ENCODE measurements at places on chromosomes 5 and 9. TPM values are rescaled to one million over a fixed set of nuclear protein-coding genes. Genes with fewer than 3 reads are reported as not detected.

The IFNB1 gene
- 0.17 TPM for total RNA-seq

- H3K27me3 ChIP-seq = no peaks in the 10 kb centered on the region
- no peaks in the 10 kb centered on the region for H3K36me3 ChIP-seq
- no peak for DNase-seq
These were observed 3.4 kb upstream of the OGN start for GRCh38 chr9:92407818-92408217.

- no peak overlapping the region for H3K4me3 ChIP-seq
- H3K27me3 ChIP-seq = no peaks in the 10 kb centered on the region
- no peak for DNase-seq
- H3K36me3 ChIP-seq = no peaks in the 10 kb centered on the region
- H3K27ac ChIP-seq = no peak overlapping the region
- H3K4me1 ChIP-seq = no peaks in the 10 kb centered on the region
These were observed 47.5 kb downstream of the FAM114A2 start for GRCh38 chr5:153991168-153991567.

- no peaks in the 10 kb centered on the region for H3K27me3 ChIP-seq
- H3K36me3 ChIP-seq = no peaks in the 10 kb centered on the region
- H3K4me3 ChIP-seq = no peak overlapping the region
- peak; percentile 37 for DNase-seq
- no peaks in the 10 kb centered on the region for H3K4me1 ChIP-seq
These were observed 34.8 kb downstream of the LSM11 start for GRCh38 chr5:157778121-157778805.

DNA sequence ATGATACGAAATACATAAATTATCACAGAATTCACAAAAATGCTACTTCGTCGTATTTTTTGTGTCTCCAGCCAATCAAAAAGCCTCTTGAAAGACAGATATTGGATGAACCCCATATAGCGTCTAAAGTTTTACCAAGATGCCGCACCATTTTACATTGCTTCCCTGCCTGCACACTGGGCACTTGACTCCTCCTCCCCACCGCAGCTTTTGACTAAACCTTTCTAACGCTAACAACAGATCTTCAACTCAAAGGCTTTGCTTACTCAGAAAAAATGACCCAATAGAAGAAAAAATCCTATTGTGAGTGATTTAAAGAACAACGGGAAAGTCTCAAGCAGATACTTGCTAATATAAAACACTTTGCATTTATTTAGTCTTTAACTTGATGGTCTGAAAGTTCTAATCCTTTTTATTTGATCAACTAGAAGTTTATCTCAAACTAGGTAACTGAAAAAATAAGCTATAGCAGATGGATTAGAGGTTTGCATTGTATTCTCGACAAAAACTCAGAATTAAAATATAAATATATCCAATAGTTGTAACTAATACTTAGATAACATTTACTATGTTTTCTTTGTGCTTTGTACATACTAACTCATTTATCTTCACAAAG lies 609.1 kb upstream of the DMAC1 start:
- no peaks in the 10 kb centered on the region for H3K27me3 ChIP-seq
- DNase-seq = no peak
- no peak overlapping the region for H3K4me3 ChIP-seq
- H3K27ac ChIP-seq = no peak overlapping the region
- no peaks in the 10 kb centered on the region for H3K36me3 ChIP-seq

The ANKRD20A1 gene
- total RNA-seq = under 0.01 TPM

GRCh38 chr9:115596021-115596745 lies 478.2 kb upstream of the TNC start:
- peaks cover 25% of the 10 kb centered on the region for H3K4me1 ChIP-seq
- H3K4me3 ChIP-seq = no peak overlapping the region
- H3K27me3 ChIP-seq = no peaks in the 10 kb centered on the region

DNA sequence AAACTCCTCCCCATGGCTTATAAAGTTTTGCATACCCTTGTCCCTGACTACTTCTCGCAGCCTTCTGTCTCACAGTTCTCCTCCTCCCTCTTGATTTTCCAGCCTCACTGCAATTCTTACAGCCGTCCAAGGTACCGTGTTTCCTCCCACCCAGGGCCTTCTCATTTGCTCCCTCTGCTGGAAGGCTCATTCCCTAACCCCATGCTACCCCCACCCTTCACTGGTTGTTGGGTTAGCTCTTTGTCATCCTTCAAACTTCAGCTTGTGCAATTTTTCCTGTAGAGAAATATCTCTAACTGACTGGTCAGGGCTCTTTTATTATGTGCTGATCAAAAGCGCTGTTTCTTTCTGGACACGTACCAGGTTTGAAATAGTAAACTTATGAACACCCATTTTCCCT lies 329.2 kb downstream of the EBF1 start:
- no peaks in the 10 kb centered on the region for H3K27me3 ChIP-seq
- no peaks in the 10 kb centered on the region for H3K36me3 ChIP-seq
- no peak overlapping the region for H3K27ac ChIP-seq
- peaks cover 3% of the 10 kb centered on the region for H3K4me1 ChIP-seq

The DBH gene
- not detected for total RNA-seq

DNA sequence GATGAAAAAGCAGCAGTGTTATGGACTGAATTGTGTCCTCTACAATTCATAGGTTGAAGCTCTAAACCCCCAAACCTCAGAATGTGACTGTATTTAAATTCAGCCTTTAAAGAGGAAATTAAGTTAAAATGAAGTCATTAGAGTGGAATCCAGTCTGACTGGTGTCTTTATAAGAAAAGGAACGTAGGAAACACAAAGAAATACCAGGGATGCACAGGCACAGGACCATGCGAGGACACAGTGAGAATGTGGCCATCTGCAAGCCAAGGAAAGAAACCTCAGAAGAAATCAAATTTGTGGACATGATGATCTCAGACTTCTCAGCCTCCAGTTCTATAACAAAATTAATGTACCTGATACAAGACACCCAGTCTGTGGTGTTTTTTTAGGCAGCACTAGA lies 971.2 kb upstream of the CDH9 start:
- H3K4me3 ChIP-seq = no peak overlapping the region
- H3K36me3 ChIP-seq = no peaks in the 10 kb centered on the region
- DNase-seq = peak; percentile 7
- H3K4me1 ChIP-seq = no peaks in the 10 kb centered on the region

- DNase-seq = no peak
- peaks cover 6% of the 10 kb centered on the region for H3K4me1 ChIP-seq
- H3K27ac ChIP-seq = no peak overlapping the region
- H3K27me3 ChIP-seq = no peaks in the 10 kb centered on the region
- H3K36me3 ChIP-seq = no peaks in the 10 kb centered on the region
- no peak overlapping the region for H3K4me3 ChIP-seq
These were observed 2.8 kb upstream of the ADAMTS12 start for GRCh38 chr5:33894566-33894965.

The PCDHGA5 gene
- 2.6 TPM for total RNA-seq

The PDE6A gene
- under 0.01 TPM for total RNA-seq

The PCSK5 gene
- total RNA-seq = 4.8 TPM

The JAK2 gene
- 13.4 TPM for total RNA-seq

DNA sequence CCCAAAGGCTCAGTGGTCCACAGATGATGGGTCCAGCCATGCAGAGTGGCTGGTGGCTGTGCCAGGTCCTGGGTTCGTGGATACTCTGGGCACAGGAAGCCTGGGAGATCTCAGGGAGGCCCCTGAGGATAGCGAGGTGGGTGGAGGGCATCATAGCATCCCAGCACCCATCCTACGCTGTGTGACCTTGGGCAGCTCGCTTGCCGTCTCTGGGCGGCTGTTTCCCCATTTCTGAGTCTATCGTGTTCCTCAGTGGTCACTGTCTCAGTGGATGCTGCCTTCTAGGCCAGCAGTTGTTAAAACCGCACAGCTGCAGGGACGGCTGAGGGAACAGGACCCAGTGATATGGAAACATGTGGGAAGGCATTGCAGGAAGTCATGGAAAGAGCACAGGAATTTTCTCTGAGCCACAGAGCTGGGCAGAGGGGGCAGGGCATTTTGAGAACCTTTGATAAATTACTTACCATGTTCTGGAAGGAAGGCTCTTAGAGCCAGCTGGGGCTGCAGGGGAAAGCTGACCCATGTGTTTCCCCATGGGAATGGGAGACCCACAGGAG lies 86.4 kb upstream of the COL5A1 start:
- H3K4me1 ChIP-seq = peaks cover 26% of the 10 kb centered on the region
- H3K4me3 ChIP-seq = no peak overlapping the region
- no peak overlapping the region for H3K27ac ChIP-seq
- peaks cover 8% of the 10 kb centered on the region for H3K27me3 ChIP-seq

The TDRD7 gene
- 14.7 TPM for total RNA-seq

DNA sequence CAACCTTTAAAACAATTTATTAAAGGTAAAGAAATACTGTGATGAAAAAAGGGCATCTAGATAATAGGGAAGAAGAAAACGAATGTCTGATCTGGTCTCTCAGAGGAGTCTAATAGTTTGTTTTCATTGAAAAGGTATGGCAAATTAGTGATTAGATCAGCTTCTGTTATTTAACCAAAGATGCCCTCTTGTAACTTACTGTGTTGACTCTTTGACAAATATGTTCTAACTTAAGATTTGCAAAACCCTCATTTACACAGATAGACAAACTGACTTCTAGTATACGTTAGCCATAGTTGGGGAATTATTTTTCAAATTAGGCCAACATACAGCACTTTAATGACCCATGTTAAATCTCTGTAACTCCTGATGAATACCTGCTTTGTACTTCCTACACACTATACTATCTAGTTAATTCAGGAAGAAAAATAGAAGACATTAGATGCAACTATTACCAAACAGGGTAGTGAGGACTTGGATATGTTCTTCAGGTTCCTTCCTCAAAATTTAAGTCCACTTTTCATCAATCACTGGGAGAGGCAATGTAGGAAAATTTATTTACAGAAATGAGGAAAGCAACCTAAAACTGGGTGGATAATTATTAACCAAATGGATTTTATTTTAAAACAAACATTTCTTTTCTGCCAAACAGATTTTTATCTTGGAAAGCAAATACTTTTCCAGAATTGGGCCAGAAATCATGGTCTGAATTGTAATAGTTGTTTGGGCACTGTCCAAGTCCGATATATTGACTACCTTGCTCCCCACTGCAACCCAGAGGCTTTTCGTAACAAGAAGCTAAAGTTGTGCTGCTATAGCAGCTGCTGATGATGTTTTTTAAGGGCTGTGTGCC lies 66.4 kb upstream of the PPP2R2B start:
- H3K4me1 ChIP-seq = no peaks in the 10 kb centered on the region
- no peak overlapping the region for H3K4me3 ChIP-seq
- no peak for DNase-seq
- H3K27ac ChIP-seq = no peak overlapping the region
- H3K27me3 ChIP-seq = no peaks in the 10 kb centered on the region

GRCh38 chr9:96279932-96280331 lies 22.0 kb downstream of the HSD17B3 start:
- H3K4me3 ChIP-seq = no peak overlapping the region
- no peaks in the 10 kb centered on the region for H3K27me3 ChIP-seq
- no peaks in the 10 kb centered on the region for H3K4me1 ChIP-seq
- H3K36me3 ChIP-seq = no peaks in the 10 kb centered on the region
- H3K27ac ChIP-seq = no peak overlapping the region
- no peak for DNase-seq

DNA sequence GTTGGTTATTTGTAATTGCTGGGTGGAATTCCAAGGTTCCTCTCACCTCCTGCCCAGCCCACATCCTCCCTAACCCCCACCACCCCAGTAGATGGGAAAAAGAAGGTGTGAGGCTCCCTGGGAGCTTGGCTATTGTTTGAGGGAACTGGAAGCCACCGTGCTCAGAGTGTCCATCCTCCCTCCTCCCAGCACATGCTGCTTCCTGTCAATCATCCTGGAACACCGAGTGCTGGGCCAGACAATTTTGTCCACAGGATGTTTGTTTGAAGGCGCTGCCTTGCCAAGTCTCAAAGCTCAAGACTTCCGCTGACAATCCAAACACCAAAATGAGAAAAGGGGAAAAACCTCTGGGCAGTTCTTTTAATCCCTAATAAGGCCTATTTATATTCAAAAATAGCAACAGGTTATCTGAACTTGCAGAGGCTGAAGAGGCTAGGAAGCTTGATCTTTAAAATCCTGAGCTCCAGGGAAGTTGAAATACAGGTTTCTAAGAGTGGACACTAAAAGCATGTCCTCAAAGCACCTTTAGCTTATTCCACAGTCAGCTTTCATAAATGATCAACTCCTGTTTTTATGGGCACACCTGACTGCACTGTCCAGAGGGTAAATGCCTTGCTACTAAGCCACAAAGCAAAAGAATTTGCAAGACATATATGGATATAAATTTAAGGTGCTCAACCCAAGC lies 286.7 kb downstream of the NFIB start:
- no peaks in the 10 kb centered on the region for H3K4me1 ChIP-seq
- H3K27me3 ChIP-seq = no peaks in the 10 kb centered on the region
- H3K36me3 ChIP-seq = no peaks in the 10 kb centered on the region
- no peak for DNase-seq

The C9 gene
- total RNA-seq = under 0.01 TPM

- no peak overlapping the region for H3K27ac ChIP-seq
- no peaks in the 10 kb centered on the region for H3K27me3 ChIP-seq
- no peak overlapping the region for H3K4me3 ChIP-seq
- H3K36me3 ChIP-seq = no peaks in the 10 kb centered on the region
- no peak for DNase-seq
These were observed 210.1 kb upstream of the CDH10 start for GRCh38 chr5:24854850-24855249.

The ADRA1B gene
- 0.26 TPM for total RNA-seq

The SV2C gene
- not detected for total RNA-seq

The SCGB3A2 gene
- total RNA-seq = not detected

- no peaks in the 10 kb centered on the region for H3K27me3 ChIP-seq
- H3K36me3 ChIP-seq = no peaks in the 10 kb centered on the region
- H3K4me3 ChIP-seq = no peak overlapping the region
- DNase-seq = no peak
- no peak overlapping the region for H3K27ac ChIP-seq
These were observed 195.6 kb downstream of the PLK2 start for GRCh38 chr5:58264276-58264675.

DNA sequence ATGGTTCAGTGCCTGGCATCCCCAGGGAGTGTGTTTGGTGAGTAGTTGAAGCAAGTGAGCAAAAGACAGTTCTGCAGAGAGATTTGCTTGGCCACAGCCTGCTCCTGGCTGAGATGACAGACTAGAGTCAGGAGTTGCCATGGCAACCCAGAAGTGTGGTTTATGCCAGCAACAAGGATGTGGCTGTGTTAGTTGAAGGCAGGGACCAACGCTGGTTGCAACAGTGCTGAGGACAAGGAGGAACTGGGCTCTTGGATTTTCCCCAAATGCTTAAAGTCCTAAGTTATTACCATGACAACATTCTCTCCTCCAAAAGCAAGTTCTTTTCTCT lies 2.7 kb downstream of the NXNL2 start:
- H3K4me1 ChIP-seq = peaks cover 12% of the 10 kb centered on the region
- H3K27ac ChIP-seq = peak overlapping the region; percentile 70
- no peak overlapping the region for H3K4me3 ChIP-seq
- H3K36me3 ChIP-seq = no peaks in the 10 kb centered on the region

The ZSWIM6 gene
- 13.6 TPM for total RNA-seq

The OBP2A gene
- total RNA-seq = not detected

The INVS gene
- total RNA-seq = 45.4 TPM

GRCh38 chr5:132136906-132137305 lies 63.3 kb downstream of the CSF2 start:
- DNase-seq = peak; percentile 93
- H3K4me3 ChIP-seq = no peak overlapping the region
- peak overlapping the region; percentile 50 for H3K27ac ChIP-seq
- H3K36me3 ChIP-seq = no peaks in the 10 kb centered on the region

The NRG2 gene
- 0.51 TPM for total RNA-seq

All from fibroblast of lung (primary cell).